ENCODE measurements at places on chromosomes 3 and 15.

- DNase-seq, result peak; percentile 14
Measured at GRCh38 chr3:31790193-31791089, 190.6 kb downstream of the OSBPL10 start.

DNA sequence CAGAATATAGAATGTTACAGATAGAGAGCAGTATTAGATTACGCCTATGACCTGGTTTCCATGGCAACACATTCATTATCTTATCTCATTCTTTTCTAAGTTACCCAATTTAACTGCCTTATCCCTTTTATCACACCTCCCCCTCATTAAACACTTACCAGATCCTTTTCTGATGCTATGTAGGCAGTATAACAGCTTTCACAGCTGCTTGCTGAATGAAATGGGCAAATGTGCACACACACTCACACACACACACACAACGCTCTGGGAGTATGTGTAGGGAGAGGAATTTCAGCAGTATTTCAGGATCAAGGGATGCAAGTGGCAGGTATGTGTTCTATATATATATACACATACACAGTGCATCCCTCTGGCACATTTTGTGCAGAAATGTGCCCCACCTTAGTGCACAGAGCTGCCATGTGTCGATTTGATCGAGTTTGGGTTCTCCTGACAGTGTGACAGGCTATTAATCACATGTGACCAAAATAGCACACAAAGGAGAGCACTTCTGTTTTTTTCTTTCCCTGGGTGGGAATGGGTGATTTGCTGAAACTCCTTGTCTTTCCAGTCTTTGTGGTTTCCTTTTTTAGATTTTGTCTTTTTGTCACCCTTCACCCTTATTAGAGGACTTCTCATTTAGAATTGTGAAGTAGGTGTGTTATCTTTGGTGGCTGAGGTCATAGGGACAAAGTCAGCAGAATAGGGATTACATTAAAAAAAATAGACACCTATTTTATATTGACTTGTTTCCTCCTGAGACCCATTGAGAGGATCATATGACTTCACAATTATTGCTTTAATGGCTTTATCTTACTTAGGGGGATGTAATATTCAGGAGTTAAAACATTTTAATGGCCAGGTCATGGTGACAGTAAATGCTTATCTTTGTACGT is 553.7 kb downstream of the PDCD6IP start:
- DNase-seq, result no peak

GRCh38 chr3:128376516-128376915 is 90.2 kb downstream of the DNAJB8 start:
- DNase-seq, result no peak

- DNase-seq, result no peak
Measured at GRCh38 chr3:135056084-135056730, 261.1 kb downstream of the EPHB1 start.

DNA sequence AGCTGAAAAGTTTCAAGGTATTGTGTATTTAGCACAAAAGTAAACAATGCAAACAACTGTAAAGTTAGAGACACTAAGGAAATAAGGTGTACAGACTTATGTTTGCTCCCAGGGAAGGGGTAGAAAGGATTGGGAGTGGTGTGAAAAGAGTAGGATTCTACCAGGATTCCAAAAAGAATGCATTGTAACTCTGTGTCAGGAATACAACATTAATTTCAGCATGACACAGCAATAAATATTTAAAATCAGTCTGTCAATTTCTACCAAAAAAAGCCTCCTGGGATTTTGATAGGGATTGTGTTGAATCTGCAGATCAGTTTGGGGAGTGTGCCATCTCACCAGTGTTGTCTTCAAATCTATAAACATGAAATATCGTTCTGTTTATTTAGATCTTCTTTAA is 73.4 kb downstream of the LRRC28 start:
- no peak for DNase-seq

GRCh38 chr15:74381481-74381880 is 14.0 kb upstream of the CYP11A1 start:
- DNase-seq, result no peak

- DNase-seq, result no peak
Measured at GRCh38 chr15:45884755-45885445, 250.1 kb downstream of the SQOR start.

DNA sequence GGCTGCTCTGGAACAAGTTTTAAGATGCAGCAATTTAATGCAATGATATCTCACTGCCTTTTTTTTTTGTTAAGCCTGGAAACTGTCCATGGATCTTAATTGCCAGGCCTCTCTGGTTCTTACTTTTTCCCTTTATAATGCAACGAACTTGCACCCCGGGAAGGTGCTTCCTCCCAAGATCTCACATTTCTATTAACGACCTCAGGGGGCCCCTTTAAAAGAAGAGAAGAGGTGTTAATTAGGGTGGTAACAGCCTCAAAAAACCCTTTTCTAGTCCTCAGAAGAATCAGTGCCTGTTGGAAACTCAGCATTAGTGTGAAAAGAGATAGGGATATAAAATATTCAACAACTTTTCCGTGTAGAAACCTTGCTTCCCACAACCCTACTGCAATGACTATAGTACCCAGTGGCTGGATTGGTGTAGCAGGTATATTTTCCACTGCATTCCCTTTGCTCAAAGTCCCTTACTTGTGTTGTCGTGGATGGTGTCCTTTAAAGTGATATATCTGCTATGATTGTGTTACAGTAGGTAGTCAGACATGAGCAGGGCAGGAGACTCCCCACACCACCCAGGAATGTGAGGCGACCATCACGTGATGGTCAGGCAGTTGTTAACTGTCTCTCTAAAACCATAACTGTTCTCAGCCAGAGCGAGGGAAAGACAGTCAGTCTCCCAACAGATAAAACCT is 121.8 kb downstream of the CTNNB1 start:
- DNase-seq, result no peak

DNA sequence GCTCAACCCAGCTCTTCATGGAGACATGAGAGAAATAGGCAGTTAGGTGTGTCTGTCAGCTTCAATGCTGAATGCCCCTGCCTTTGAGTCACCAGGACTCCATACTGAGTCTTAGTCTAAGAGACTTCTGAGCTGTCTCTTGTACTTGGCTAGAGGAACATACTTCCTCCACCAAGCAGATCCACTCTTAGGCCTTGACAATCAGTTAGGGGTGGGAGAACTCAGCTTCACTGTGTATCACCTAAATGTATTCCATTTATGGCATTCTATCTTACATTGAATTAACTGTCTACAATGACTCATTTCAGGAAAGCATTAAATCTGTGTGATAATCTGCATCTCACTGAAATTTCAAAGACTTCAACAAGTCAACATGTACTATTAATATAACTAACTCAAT is 66.0 kb downstream of the STAC start:
- DNase-seq, result no peak

- DNase-seq, result no peak
Measured at GRCh38 chr3:63562323-63562722, 90.2 kb upstream of the SNTN start.

- DNase-seq, result no peak
Measured at GRCh38 chr15:34496207-34496995, 58.8 kb upstream of the GOLGA8A start.

GRCh38 chr15:71329041-71329440 is 213.8 kb downstream of the THSD4 start:
- no peak for DNase-seq

DNA sequence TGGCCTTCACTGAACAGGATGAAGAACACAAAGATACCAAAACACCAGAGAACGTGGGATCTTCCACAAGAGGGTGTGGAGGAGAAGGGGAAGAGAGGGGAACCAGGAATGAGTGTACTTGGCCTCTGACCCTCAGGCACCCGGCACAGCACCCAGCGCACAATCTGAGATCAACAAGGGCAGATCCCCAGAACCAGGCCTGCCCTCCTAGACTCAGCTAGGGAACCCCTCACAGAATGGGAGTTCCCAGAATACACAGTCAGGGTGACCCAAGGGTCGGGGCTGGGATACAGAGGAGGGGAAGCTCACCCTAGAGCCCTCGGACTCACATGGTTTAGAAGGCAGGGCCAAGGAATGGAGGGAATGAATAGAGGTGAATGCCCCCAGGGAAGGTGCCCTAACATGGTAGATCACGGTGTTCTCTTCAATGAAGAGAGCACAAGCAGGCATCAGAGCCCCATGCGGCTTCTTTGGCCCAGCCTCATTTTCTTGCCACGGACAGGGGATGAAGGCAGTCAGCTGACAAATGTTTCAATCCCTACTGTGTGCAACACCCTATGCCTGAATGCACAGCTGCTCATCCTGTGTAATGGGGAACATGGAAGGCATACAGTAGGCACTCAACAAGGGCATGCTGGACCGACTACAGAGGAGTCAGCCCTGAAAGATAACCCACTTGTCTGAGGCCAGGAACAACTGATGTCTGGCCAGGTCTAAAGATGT is 13.1 kb downstream of the BMF start:
- DNase-seq, result no peak

GRCh38 chr3:178676942-178677790 is 140.9 kb downstream of the KCNMB2 start:
- DNase-seq, result no peak

DNA sequence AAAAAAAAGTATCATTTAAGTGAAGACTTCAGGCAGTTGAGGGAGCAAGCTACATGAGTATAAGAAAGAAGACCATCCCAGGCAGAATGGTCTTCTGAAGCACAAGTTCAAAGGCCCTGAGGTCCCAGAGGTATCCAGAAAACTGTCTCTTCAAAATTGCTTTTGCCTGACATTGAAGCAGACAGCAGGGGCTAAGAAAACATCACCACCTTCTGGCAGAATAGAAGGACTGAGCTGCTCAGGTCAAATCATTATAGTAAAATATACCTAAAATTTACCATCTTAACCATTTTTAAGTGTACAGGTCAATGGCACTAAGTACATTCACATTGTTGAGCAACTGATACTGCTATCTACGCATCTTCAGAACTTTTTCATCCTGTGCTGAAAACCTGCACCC is 16.4 kb downstream of the GPR160 start:
- no peak for DNase-seq

DNA sequence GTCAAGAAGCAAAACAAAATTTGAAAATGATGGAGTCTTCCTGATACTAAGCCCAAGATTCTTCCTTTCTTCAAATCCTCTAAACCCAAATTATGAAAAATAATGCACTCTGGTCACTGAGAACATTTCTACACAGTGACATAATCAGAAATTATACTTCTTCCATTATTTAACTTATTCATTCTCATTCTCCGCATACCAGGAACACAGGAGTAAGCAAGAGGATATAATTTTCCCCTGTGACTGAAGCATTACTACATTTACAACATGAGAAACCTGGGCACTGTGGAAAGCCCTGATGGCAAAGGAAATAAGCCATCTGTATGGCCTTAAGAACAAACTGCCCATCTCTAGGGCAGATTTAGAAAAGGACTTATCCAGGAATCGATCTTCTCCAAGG is 47.0 kb downstream of the EXD1 start:
- DNase-seq, result no peak

DNA sequence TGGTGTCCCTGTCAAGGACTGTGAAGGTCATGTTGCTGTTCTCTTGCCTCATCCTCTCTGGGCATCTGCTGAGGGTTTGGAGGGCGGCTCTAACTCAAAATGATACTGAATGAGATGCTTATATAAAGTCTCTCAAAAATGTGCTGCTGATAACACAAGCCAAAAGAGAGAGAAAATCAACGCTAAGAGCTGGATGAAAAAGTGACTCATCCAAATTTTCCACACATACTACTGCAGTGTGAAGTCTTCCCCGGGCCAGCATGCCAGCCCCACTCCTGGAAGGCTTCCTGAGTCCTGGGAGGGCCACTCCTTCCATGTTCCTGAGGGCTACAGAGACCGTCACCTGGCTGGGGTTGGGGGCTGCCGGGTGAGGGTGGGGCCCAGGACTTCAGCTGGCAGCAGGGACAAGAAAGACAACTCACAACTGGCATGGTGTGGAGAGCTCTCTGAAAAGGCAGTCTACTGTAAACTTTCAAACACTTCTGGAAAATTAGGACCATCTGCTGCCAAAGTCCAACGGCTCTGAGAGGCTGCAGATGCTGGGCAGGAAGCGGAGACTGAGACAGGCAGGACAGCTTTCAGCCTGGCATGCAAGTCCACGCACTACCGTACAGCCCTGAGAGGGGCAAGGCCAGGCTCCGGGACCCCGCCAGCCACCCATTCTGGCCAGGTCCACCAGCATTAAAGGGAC is 200.3 kb downstream of the ADAMTS17 start:
- DNase-seq, result no peak

- no peak for DNase-seq
Measured at GRCh38 chr3:137110392-137110996, 152.7 kb downstream of the IL20RB start.

DNA sequence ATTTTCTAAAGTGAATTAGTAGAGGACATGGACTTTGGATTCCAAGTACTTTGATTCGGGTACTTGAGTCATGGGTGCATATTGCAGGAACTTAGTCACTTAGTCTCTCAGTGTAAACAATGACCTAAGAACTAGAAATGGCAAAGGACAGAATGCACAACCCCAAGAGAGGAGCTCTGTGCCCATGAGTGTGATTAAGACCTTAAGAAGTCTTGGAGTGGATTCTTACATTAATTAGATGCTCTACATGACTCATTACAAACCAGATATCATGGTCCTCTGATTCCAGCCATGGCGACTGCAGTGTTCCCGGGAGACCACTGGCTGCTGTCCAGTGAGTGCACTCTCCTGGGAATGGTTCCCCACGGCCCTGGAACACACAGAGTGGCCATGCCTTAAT is 251.5 kb downstream of the GABRG3 start:
- no peak for DNase-seq

DNA sequence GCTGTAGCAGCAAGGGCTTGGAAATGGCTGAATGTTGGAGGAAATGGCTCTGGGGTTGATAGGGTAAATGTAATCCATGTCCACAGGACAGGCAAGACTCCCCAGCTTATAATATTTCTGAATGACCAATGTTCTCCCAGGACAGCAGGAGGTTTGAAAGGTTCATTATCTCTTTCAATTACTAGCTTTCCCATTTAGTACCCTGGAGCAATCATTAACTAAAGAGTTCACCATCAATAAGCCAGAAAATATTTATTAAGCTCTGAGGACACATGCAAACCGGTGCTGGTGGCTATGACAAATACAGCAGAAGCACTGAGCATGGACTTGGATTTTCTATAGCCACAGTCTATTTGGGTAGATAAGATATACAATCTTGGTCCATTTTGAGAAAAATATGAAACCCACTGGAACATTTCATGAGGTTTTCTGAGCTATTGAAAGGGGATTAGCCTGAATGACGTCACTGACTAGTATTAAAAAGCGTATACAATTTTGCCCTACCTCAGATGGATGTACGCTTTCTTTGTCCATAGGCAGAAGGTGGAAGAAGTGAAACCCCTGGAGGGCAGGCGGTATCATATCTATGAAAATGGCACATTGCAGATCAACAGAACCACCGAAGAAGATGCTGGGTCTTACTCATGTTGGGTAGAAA is 166.2 kb downstream of the CHL1 start:
- DNase-seq, result no peak

Measured in anterior cingulate cortex (tissue), 58 donors.